ENCODE measurements at places on chromosomes 5 and 9. TPM values are rescaled to one million over a fixed set of nuclear protein-coding genes. Genes with fewer than 3 reads are reported as not detected.

The IL13 gene
- total RNA-seq = not detected

The DIPK1B gene
- 4.0 TPM for total RNA-seq

The CTXN3 gene
- not detected for total RNA-seq

The CCDC69 gene
- total RNA-seq = 0.69 TPM

The ACTBL2 gene
- 0.45 TPM for total RNA-seq

The DEPDC1B gene
- total RNA-seq = 63.1 TPM

The GABRA1 gene
- not detected for total RNA-seq

The PTGES gene
- 6.3 TPM for total RNA-seq

The CMYA5 gene
- 3.3 TPM for total RNA-seq

The RBM18 gene
- 13.1 TPM for total RNA-seq

The C5orf34 gene
- total RNA-seq = 6.9 TPM

The PPP3R2 gene
- total RNA-seq = not detected

The MARCOL gene
- not detected for total RNA-seq

The FCN2 gene
- total RNA-seq = not detected
